ENCODE measurements at places on chromosomes 4 and X.

GRCh38 chrX:14051416-14051815, 21.7 kb upstream of the GEMIN8 start:
- DNase-seq = no peak

DNA sequence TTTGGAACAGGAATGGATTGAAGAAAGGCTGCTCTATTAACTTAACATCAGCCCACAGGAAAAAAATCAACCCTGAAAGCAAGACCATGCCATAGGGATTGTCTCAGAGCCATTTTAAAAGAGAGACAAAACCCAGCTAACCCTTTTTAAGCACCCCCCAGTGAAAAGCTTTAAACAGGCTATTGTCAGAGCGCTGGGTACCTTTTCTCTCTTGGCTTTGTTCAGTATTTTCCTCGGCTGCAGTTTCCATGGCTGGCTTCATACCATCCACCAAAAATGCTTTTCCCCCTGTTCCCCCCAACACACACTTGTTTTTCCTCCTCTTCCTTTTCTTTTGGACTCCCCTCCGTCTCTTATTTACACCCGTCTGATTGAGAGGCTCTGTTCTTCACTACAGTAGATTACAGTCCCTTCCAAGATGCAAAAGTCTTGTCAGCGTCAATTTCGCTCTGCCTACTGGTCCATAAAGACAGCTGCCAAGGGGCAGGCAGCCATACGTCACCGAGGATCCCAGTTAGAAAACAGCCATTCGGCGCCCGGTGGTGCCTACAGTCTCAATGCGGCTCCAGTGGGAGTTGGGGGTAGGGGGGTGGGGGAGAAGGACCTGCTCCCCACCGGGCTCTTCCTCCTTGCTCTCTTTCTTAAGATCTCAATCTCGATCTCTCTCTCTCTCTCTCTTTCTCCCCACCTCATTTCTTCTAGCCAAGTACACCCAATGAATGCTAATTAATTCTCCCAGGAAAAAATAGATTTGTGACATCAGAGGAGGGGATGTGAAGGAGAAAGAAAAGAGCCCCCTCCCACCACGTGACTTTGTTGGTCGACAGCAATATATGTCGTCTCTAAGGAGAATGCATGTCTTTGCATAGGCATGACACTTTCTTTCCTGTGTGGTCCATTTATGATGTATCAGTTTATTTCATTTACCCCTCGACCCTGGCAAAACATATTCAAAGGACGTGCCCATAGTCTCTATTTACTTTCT, at the start of gene GPM6B:
TSS of gene GPM6B (minus strand) at position 451 of the 985 bp plus-strand sequence. CDS start at position 262, 189 bp downstream.
- DNase-seq = no peak

DNA sequence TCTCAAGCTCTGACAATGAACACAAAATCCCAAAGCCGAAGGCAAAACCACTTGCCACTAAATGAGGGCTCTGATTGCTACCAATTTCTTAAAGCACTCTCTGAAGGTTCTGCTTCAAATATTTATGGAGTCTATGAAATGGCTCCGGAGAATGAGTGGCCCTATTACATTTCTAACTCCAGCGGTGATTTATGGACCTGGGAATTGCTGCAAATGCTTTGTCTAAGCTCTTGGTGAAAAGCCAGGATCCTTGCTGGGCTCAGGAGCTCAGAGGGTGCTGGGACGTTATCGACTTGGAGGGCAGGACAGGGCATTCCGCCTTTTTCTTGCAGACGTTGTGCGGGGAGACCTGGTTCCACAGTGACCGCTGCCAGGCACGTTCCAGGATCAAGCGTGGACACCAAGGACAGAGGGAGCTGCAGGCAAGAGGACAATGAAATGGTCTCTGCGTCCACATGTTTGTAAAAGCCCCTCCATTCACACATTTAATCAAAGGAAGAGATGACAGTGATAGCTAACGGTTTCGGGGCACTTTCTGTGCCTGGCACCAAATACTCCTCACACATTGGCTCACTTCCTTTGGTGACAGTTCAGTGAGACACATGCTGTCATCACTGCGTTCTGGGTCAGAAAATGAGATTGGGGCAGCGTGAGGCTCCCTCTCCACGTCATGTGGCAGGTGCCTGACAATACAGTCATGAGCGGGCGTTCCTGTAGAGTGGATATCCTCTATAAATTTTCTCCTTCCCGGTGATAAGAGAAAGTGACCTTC, 58.8 kb downstream of the C4orf50 start:
- DNase-seq = no peak

DNA sequence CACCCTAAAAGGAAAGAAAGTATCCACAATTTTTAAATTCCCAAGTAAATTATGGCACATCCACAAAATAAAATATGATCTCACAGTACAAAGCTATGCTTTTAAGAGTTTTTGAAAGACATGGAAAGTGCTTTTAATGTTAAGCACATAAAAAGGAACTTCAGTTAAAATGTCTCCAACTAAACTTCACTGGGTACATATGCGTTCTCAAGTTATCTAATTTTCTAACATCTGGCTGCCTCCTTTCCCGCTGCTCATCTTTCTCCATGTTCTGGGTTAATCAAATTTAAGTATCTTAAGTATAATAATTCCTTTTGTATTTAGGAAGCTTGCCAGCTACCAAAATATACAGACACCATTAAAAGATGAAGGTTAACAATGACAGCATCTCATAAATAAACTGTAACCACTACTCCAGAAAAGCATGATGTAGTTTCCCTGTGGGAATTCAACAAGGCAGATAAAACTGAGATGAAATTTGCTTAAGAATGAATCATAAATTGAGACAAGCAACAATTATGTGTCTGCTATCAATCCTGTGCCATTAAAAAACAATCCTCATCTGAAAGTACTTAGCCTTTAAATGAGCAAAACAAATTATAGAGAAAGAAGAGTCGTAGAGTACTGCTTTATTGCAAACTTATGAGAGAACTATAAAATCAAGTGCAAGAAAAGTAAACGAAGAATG, 25.1 kb downstream of the PRSS12 start:
- DNase-seq = no peak

- no peak for DNase-seq
Observed at GRCh38 chrX:23783589-23784469, 856 bp downstream of the SAT1 start.

DNA sequence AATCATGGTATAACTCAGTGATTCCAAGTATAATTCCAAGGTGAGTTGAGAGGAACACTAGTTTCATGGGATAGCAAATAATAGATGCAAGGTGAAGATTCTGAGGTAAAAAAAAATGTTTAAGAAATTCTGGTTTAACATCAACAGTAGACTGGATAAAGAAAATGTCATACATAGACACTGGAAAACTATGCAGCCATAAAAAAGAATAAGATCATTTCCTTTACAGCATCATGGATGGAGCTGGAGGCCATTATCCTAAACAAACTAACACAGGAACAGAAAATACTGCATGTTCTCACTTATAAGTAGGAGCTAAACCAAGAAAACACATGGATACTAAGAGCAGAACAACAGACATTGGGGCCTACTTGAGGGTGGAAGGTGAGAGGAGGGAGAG, 54.6 kb upstream of the LEF1 start:
- no peak for DNase-seq

DNA sequence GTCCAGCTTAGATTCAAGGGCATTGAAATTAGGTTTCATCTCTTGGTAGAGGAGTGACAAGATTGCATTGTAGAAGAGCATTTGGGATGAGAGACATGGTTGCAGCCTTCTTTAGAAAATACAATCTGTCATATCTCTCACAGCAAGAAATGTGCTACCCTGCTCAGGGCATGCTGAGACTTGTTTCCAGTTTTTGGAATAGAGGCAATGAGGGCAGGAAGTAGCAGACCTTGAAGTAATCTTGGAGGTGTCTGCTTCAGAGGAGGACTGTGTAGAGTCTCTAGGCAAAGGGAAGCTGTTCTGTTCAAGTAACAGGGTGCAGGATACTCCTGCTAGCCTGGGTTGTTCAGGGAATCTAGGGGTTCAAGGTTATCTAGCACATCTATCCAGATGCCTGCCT, 116.1 kb upstream of the ZNF827 start:
- DNase-seq = no peak

- no peak for DNase-seq
Observed at GRCh38 chr4:15656038-15656470, 897 bp upstream of the FBXL5 start.
